ENCODE measurements at places on chromosomes 5 and 9.

GRCh38 chr9:16062542-16063240, 509.8 kb downstream of the CCDC171 start:
- no peak for DNase-seq

GRCh38 chr9:131237931-131238401, 38.3 kb downstream of the FAM78A start:
- peak; percentile 61 for DNase-seq

DNA sequence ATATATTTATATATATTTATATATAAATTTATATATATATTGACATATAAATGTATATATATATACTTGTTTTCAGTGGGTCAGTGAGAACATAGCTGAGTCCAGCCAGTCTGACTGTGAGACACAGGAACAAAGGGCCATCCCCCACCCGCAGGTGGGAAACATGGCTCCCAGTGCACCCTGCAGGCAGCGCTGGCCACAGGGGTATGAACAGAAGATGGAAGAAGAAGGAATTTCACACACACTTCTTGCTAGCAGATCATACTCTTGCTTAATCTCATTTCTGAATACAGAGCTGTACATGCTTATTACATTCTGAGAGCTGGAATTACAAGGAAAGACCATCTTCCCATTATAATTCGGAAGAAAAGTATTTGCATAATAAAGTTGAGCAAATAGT, 595.4 kb downstream of the IRX1 start:
- no peak for DNase-seq

GRCh38 chr5:140261403-140262171, 41.3 kb downstream of the PFDN1 start:
- no peak for DNase-seq

DNA sequence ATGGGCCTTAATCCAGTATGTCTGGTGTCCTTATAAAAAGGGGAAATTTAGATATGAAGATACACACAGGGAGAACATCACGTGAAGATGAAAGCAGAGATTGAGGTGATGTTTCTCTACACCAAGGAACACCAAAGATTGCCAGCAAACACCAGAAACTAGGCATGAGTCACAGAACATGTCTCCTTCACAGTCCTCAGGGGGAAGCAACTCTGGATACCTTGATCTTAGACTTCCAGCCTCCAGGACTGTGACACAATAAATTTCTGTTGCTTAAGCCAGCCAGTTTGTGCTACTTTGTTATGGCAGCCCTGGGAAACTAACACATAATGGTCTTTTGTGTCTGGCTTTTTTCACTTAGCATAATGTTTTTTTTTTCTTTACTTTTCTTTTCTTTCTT, 41.2 kb upstream of the STRBP start:
- DNase-seq = no peak

DNA sequence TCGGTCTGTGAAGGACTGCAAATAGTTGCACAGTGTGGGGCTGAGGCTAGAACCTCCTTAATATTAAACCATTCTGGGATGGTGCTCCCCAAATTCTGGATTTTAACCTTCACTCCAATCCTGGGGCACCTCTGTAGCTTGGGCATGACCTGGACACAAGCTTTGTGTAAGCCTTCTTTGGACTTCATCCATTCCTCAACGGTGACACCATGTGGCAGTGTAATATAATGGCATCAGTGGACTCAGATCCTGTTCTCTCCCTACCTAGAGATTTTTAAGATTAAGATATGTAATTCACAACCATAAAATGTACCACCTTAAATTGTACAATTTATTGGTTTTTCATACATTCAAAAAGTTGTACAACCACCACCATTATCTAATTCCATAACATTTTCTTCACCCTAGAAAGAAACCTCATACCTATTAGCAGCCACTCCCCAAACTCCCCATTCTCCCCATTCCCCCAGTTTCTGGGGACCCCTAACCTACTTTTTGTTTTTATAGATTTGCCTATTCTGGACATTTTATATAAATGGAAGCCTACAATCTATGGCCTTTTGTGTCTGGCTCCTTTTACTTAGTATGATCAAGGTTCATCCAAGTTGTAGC, 4.8 kb upstream of the PLGRKT start:
- peak; percentile 62 for DNase-seq

GRCh38 chr5:38533286-38534155, 22.9 kb downstream of the LIFR start:
- DNase-seq = no peak

DNA sequence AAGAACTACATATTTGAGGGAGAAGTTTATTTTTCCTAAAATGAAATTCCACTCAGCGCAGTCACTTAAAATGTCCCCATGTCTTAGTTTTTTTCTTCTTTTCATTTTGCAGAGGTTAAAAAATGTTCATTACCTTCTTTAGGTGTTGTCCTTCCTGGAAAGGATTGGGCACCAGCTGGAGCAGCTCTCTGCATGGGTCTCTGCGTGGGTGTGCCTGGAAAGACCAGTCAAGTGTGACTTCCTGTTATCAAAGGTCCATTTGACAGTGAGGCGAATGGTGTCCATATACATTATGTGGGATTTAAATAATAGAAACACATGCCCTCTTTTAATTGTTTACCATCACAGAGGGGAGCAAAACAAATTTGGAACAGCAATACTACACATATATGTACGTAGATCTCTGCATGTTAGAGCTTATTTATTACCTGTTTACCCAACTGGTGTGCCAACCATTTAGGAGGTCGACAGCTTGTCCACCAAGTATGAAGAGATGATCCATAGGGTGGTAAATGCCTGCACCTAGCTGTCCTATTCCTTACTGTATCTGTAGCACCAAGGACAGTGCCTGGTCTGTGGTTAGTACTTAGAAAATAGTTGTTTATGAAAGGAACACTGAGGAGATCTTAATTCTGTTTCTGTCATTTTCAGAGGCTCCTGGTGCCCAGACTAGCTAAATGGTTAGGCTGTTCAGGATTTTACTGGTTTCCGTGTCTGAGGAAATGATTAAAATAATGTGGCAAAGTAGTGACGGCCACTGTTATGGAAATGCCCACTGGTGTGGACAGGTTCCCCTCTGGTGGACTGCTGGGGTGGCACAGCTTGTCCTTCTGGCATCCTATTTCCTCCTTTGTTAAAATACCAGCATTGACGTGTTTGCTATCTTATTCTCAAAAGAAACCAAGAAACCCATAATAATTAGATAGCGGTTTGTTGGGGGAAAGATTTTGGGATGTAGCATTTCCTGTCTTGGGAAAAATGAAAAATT, 200.4 kb downstream of the MAST4 start:
- no peak for DNase-seq

GRCh38 chr5:167851416-167851815, 440.0 kb upstream of the WWC1 start:
- DNase-seq = no peak

DNA sequence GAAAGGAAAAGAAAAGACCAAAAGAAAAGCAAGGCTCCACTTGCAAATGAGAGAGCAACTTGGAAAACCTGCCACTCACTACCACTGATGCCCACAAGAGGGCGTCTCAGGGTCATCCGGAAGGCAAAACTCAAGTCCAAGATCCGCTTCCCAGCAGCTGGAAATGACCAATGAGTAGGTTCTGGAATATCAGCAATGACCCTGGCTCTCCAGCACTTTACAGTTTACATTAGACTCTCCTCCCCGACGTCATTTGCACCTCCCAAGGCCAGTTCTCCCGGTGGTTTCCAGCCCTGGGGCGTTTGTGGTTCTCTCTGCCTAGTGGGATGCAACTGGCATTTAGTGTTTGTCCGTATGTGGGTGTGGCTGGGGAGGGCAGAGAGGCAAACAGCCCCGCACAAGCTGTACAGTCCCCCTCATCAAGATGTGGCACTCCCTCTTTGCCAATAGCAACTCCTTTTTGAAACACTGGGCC, 193.8 kb upstream of the ZNF618 start:
- DNase-seq = peak; percentile 85

DNA sequence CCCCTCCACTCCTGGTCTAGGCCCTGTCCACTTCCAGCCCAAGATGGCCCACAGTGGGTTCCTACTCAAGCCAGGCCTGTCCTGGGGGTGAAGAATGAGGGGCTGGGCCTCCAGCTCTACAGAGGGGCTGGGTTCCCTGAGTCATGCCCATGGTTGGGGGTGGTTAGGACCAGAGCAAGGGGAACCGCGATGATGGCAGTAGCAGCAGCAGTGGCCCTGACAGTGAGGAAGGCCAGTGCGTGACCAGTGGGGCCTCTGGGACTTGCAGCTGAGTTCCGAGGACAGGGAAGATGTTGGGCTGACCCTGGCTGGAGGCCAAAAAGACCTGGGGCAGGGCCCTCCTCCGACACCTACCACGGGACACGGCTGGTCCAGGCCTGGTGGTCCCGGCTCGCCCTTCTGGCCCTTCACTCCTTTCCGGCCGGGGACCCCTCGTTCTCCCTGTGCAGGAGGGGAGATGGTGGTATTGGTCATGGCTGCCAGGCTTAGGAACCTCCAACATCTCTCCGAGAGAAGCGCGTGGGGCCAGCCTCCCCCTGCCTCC, 9.2 kb upstream of the PHYKPL start:
- DNase-seq = no peak

DNA sequence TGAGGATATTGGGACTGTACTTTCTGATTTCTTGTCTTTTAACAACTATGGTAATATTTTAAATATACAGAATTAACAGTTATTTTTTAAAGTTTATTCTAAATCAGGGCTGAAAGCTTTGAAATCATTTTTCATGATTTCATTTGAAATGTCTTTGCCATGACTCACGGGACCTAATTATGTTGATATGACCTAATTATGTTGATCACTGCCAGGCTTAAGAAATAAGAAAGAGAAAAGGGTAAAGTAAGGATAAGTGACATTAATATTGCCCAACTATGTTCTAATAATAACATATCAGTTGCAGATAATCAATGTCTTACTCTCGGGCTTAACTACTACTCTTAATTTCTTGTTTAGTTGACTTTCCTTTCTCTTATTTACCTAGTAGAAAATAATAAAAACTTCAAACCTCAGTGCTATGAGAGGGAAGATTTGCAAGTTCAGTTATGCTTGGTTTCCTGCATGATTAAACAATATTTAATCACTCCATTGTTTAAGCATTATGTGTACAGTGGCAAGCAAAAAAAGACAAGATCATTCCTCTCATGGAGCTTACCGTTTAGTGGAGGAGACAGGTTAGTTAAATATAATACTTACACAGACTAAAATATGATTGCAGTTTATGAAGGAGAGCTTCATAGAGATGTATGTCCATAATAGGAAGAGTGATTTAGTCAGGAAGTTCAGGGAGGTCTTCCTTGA, 67.0 kb upstream of the EIF4EBP3 start:
- DNase-seq = no peak

DNA sequence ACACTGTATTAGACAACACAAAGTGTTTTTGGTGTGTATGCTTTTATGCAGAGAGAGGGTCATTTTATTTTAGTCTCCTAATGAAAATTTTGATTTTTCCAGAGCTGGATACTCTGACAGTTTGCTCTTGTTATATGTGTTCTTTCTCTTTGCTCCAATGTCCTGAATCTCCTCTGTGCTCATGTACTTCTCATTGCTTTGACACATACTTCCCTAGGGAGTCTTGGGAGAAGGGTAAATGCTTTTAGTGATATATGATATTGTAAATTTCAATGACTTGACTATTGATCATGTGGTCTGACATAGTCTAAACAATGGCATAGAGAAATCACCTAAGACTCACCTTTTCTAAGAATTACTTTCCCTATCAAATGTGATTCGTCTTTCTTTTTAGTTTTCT, 972.6 kb upstream of the EDIL3 start:
- DNase-seq = no peak

- no peak for DNase-seq
Measured at GRCh38 chr5:169091396-169091980, 209.5 kb downstream of the SLIT3 start.

GRCh38 chr9:135227641-135228251, 140.3 kb downstream of the OLFM1 start:
- no peak for DNase-seq

GRCh38 chr9:83043597-83043996, 19.3 kb downstream of the RASEF start:
- peak; percentile 34 for DNase-seq

DNA sequence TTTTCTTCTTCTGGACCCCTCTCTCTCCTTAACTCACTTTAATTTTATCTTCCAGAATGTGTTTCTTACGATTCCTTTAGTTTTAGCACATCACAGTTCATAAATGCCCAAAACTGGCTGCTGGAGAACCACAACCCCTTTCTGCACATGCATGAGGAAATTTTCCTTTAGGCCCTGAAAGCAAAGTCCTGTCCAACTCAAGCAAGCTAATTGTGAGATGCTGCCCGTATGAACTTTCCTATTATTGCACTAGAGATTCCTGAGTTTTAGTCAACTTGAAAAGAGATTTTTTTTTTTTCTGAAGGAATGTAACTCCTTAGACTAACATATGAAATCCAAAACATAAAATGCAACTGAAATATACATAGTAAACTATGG, 52.1 kb upstream of the DAB2 start:
- no peak for DNase-seq

All from tongue (tissue), 3 donors.